ENCODE measurements at places on chromosomes 12 and 14.

DNA sequence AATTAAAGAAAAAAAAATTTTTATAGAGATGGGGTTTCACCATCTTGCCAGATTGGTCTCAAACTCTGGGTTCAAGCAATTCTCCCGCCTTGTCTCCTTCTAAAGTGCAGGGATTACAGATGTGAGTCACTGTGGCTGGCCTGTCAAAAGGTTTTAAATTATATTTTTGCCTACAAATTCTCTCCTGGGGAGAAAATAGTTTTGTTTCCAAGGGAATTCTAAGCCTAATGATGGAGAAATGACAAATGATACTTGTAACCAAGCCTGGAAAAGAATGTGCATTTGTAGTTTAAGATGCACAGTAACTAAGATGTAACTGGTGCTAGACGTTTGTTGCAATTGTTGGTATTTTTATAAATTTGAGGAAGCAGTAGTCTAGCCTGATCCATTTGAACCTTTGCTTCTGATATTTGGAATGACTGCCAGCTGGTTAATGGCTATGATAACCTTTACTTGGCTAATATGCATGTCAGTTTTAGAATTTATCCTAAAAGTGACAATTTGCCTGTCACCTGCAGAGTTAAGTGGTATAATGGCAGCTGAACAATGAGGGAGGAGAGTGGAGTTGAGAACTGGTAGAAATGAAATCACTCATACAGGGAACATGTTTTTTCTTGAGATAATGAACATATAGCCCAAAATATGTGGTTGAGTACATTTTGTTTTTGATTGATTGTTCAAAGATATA, 148.0 kb downstream of the FUT8 start:
- no peak for DNase-seq

DNA sequence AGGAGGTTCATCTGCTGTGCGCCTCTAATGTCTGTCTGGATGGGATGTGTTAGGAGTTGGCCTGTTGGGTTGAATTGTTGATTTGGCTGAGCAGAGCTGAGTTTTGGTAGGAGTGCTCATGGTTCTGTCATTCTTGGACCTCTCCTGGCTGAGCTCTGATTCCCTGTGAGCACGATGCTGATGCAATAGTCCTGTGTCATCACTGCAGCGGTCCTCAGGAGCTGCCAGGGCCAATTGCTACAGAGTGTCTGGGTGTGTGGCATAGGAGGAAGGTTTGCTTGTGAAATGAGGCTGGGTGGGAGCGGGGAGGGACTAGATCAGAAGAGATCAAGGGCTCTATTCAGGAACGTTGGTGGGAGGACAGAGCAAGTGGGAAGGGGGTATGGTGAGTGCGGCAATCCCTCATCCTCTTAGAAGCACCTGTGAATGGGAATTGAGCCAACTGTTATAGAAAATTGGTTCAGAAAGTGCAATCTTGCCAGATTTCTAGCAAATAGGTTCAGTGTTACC, 21.2 kb downstream of the PEX5 start:
- no peak for DNase-seq

DNA sequence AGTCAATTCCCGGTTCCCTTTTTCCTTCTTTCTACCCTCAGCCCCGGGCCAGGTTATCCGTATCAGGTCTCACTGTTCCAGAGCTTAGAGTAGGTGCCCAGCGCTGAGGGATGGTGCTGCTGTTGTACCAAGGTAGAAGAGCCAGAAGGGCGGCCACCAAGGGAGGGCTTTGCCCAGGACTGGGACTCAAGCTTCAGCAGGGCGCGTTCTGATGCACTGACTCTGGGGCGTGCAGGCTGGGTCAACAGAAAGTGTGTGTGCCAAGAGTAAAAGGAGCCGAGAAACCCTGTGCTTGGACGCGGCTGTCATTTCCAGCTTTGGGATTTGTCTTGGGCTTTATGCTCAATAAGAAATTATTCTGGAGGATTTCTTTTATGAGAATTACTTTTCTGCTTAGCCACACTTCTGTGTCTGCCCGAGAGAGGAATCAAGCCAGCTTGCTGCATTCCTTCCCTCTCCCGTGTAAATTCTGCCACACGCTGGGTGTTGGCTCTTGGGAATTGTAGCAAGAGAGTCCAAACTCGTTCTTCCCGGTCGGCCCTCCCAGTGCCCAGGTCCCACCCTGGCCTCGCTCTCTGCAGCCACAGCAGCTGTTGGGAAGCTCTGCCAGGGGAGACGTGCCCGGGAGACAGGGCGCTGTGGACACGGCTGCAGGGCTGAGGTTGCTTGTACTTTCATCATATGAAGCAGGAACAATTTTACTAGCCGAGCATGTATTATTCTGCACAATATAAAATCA, 98.0 kb downstream of the FBXL14 start:
- peak; percentile 19 for DNase-seq

DNA sequence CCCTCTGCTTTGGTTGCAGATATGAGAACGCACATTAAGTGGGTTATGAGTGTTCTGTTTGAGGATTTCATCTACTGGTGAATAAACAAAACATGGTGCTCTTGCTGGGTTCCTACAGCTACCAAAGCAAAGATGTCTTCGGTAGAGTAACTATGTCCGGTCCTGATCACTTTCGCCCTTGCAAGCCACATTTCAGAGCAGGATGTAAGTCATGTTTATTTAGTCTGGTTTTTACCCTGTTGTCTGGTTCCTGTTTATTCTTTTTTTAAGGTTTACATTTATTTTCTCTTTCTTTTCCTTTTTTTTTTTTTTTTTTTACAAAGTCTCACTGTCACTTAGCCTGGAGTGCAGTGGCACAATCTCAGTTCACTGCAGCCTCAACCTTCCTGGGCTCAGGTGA, 99.2 kb downstream of the VEZT start:
- no peak for DNase-seq
